ENCODE measurements at places on chromosomes 3 and 15.

- DNase-seq: no peak
Observed at GRCh38 chr15:58467722-58468423, 36.1 kb downstream of the LIPC start.

DNA sequence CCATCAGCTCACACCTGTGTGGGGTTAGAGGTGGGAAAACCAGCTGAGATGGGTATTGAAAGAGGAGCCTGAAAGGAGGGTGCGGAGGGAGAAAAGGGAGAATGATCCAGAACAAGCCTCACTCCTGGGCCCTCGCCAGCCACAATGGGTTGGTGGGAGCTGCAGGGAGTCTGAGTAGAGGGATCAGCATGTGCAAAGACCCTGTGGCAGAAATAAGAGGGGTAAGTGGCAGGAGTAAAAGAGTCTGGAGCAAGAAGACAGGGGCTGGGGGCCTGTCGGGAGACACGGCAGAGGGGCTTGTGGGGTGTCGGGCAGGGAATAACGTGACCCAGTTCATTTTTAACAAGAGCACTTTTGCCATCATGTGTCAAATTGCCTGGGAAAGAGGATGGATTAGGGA lies 34.0 kb downstream of the CCDC33 start:
- no peak for DNase-seq

DNA sequence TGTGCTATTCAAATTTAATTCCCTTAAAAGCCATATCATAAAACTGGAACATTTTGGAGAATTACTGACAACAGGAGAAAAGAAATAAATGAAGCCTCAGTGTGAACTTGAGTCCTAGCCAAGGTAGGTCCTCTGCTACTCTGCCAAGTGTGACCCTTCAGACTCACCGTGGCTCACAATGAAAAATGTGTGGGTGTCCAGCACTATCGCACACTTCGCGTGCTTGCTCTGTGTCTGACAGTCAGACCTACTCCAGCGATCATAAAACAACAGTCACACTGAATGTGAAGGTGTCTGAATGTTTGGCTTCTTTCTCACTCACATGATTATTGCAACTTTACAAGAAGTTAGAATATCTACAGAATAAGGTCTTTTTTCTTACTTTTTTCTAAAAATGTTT lies 65.8 kb upstream of the TRA2B start:
- no peak for DNase-seq

GRCh38 chr15:71414853-71415252 lies 299.6 kb downstream of the THSD4 start:
- no peak for DNase-seq

- no peak for DNase-seq
Observed at GRCh38 chr3:121719423-121719822, 30.1 kb downstream of the GOLGB1 start.

DNA sequence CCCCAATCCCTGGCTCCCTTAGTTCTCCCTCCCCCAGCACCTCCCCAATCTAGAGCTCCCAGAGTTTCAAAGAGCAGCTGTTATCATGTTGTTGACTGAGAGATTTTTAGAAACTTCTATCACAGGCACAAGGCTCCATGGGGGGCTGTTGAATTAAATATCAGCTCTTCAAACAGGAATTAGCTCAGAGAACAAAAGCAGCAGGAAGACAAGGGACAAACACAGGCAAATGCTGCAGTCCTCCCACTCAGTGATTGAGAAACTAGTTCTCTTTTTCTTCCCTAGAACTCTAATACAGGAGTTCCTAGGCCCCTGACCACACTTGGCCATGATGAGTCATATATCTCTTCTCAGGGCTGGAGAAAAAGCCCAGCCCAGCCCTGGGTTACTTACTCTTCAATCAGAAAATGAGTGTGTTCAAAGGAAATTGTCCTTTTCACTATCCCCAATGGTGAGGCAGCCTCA lies 262.1 kb downstream of the IGSF11 start:
- no peak for DNase-seq

GRCh38 chr3:151895478-151896241 lies 22.2 kb downstream of the SUCNR1 start:
- peak; percentile 24 for DNase-seq

- DNase-seq: no peak
Observed at GRCh38 chr15:90036806-90037510, 35.8 kb downstream of the ZNF710 start.

DNA sequence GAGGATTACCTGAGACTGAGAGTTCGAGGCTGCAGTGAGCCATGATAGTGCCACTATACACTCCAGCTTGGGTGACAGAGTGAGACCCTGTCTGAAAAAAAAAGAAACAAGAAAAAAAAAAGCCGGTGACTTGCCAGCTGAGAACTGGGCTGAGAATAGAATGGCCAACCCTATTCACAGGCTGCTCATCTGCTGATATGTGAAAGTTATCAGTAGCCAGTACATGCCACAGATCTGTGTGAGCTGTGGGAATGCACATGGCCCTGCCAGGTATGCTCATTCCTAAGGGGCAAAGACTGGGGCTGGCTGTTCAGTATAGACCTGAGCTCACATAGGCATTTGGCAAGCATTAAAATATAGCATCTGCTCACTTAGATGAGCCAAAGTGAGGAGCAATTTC lies 30.9 kb downstream of the IL20RB start:
- no peak for DNase-seq

DNA sequence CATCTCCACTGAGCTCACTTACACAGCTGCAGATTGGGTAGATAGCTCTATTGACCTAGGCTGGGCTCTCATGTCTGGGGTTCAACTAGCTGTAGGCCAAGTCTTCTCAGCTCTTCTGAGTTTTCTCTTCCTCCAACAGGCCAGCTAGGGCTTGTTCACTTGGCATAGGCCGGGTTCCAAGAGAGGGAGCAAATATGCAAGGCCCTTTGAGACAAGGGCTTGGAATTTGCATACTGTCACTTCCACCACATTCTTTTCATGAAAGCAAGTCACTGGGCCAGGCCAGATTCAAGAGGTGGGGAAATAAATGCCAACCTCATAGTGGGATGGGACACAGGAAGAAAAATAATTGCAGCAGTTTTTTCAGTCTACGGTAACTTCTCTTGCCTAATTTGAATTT lies 25.2 kb downstream of the PIGB start:
- DNase-seq: peak; percentile 44

DNA sequence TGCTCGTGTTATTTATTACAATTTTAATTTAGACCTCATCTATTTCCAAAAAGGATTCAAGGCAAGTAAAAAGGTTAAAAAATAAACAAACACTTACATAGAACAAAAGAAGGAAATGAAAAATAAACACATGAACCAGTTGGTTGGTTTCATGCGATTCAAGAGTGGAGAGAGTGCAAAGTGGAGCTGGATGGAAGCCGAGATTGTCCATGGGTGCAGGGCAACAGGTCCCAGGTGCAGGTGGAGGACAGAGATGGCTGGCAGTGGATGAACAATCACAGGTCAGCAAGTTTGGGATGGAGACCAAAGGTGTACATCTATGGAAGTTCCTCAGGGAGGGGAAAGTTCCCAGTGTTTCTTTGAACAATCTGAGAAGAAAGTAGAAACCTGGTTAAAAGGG lies 11.6 kb upstream of the SEMA5B start:
- no peak for DNase-seq

- DNase-seq: no peak
Observed at GRCh38 chr15:62793752-62794144, 248.8 kb upstream of the TPM1 start.

GRCh38 chr3:190497811-190498210 lies 16.1 kb upstream of the IL1RAP start:
- DNase-seq: peak; percentile 15

- peak; percentile 9 for DNase-seq
Observed at GRCh38 chr3:67509471-67510075, 144.8 kb downstream of the SUCLG2 start.

GRCh38 chr3:22609139-22609538 lies 594.0 kb upstream of the UBE2E2 start:
- DNase-seq: peak; percentile 34

DNA sequence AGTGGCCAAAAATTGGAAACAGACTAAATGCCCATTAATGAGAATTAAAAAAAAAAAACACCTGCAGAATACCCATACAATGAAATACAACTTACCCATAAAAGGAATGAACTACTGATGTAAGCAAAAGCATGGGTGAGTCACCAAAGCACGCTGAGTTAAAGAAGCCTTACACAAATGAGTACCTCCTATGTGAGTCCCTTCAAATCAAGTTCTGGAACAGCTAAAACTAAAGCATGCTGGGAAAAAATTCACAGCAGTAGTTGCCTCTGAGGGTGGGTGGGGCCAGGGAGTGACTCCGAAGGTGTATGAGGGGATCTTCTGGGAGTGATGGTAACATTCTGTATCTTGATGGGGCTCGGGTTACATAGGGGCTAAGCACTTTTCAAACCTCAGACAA lies 11.4 kb downstream of the MYO5C start:
- peak; percentile 29 for DNase-seq

GRCh38 chr3:115359536-115359935 lies 212.4 kb upstream of the ZBTB20 start:
- peak; percentile 5 for DNase-seq

- peak; percentile 15 for DNase-seq
Observed at GRCh38 chr3:132800958-132801357, 78.7 kb upstream of the NPHP3 start.

- DNase-seq: no peak
Observed at GRCh38 chr3:50415061-50415460, 55.7 kb upstream of the TMEM115 start.

GRCh38 chr3:181279239-181279565 lies 289.7 kb upstream of the DNAJC19 start:
- no peak for DNase-seq

Measured in EL (cell line).